ENCODE measurements at places on chromosomes 11 and 22.

- DNase-seq, result no peak
Observed at GRCh38 chr22:30182350-30182745, 64.2 kb downstream of the LIF start.

DNA sequence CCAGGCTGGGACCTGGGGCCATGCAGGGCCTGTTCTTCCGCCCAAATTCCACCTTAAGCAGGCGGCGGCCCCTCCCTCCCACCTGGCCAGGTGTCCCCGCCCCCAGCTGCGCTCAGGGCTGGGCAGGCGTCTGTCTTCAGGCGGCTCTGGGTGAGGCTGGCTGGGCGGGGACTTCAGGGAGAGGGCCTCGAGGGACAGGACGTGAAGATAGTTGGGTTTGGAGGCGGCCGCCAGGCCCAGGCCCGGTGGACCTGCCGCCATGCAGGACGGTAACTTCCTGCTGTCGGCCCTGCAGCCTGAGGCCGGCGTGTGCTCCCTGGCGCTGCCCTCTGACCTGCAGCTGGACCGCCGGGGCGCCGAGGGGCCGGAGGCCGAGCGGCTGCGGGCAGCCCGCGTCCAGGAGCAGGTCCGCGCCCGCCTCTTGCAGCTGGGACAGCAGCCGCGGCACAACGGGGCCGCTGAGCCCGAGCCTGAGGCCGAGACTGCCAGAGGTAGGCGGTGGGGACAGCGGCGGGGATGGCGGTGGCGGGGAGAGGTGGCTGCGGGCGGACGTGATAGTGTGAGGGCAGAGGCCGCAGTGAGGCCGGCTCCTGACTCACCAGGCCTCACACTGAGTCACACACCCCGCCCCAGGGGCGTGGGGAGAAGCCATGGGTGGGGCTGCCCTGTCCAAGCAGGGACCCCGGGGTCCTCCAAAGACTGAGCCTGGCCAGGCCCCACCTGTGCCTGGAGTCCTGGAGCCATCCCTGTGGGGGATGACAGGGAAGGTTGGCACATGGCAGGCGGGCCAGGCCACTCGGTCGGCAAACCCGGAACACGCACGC is at the start of gene PKP3:
TSS of gene PKP3 (plus strand) at position 176 of the 824 bp plus-strand sequence. CDS start at position 260, 84 bp downstream.
- no peak for DNase-seq

- DNase-seq, result no peak
Observed at GRCh38 chr11:34451053-34451452, 12.3 kb downstream of the CAT start.

DNA sequence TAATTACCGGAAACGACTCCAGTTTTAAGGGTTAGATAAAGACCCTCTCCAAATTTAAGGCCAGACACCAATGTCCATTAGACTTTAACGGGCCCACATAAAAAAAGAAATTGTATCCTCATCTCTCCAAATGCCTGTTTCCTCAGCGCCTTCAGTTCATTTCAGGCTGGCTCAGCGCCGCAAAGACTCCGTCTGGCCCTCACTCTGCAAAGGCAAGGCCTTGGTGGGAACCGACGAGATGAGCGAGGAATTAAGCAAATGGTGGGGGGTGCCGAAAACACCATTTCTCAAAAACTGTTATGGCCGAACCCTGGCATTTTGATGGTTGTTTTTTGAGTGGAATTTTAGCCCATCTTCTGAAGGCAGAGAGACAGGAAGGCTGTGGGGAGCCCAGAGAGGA is 15.7 kb downstream of the MN1 start:
- DNase-seq, result no peak

- no peak for DNase-seq
Observed at GRCh38 chr22:47448231-47449223, 686.1 kb downstream of the TBC1D22A start.

DNA sequence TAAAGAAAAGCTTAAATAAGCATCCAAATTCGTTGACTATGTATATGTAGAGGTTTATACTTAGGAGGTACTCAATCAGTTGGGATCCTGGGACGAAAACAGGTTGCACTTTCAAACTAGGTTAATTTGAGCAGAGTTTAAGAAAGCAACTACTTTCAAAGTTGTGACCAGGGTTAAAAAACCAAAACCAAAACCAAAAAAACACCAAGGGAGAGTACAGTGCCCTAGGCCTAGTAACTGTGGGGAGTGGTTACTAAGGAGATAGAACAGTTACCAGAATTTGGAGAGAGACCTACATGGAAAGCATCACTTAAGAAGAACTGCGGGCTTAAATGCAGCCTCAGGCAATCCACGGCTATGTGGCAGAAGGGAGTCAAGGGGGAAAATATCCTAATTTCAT is 148.3 kb downstream of the JRKL start:
- no peak for DNase-seq

DNA sequence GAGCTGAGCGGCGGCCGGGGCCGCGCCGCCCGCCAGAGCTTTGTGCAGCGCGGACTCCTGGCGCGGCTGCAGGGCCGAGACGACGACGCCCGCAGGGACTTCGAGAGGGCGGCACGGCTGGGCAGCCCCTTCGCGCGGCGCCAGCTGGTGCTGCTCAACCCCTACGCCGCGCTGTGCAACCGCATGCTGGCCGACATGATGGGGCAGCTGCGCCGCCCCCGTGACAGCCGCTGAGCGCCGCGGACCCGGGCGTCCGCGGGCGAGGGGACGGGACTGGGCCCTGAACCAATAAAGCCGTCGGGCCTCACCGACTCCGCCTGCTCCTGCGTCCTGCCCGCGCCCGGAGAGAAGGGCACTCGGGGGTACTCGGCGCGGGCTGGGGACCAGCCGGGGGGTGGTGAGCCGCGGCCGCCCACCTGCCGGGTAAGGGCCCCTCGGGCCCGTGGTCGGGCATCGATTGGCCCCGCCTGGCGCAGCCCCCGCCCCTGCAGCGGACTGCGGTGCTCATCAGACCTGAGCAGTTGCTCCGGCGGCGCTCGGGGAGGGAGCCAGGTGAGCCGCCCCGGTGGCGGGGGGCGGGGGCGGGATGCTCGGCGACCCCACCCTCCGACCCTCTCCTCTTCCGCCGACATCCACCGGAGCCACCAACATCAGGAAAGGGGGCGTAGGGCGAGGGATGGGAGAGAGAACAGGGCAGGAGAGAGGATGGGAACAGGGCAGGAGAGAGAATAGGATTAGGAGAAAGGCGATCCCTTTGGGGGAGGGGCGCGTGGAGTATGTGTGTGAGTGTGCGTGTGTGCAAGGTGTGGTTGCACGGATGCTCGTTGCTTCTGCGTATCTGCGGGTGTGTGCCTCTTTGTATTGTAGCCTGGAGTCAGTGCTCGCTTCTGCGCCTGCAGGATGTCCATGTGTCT is at the start of gene TMEM25:
TSS of gene TMEM25 (plus strand) at position 510 of the 914 bp plus-strand sequence. CDS start 610 bp downstream, outside the sequence.
- DNase-seq, result peak; percentile 68

DNA sequence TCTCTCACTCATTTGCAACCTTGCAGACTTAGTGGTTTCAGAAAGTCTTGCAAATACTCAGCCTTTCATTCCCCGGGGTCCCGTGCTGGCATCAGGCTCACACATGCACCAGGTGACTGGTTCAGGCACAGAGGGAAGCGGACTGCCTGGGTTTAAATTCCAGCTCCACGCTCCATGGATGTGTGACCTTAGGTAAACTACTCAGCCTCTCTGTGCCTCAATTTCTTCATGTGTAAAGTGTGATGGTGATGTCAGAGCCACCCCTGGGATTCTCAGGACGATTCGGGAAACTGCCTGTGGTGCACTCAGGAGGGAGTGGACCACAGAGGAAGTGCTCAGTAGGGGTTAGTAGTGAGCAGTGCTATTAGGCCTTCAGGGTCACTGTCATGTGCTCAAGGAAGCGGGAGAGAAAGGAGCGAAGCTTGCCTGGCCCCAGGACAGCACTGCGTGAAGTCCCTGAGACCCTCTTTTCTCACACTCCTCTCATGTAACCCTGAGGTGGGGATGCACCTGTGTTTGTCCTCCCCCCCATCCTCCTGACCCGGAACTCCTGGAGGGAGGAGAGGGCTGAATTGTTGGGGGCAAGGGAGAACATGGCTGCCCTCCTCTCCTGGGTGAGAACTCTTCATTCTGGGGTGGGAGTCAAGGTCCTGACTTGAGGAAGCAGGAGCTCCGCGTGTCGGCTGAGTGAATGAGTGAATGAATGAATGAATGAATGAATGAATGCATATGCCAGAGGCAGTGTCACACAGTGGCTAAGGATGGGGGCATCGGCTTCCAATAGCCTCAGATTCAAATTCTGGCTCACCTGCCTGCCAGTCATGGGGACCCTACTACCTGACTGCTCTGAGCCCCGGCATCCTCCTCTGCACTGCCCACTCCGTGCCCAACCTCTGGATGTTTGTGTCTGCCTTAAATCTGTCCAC is 14.4 kb upstream of the UPK3A start:
- peak; percentile 55 for DNase-seq

GRCh38 chr22:28714043-28714628 is 27.5 kb downstream of the CHEK2 start:
- no peak for DNase-seq

- DNase-seq, result peak; percentile 12
Observed at GRCh38 chr11:1351278-1351937, 38.3 kb upstream of the BRSK2 start.

DNA sequence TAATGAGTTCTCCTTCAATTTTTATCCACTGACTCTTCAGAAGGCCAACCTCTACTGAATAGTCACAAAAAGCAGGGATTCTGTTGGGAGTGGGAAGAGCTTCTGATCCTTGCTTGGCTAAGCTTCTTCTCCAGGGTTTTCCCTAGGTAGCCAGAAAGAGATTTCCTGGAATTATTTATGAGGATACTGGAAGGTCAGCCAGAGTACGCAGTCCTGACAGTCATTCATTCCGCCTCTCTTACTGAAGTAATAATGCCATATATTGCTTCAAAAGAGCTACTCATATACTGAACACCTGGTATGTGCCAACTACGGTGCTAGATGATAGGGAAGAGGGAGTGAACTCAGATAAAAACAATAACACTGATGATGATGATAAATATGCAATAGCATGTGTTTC is 116.1 kb downstream of the CCDC34 start:
- no peak for DNase-seq

DNA sequence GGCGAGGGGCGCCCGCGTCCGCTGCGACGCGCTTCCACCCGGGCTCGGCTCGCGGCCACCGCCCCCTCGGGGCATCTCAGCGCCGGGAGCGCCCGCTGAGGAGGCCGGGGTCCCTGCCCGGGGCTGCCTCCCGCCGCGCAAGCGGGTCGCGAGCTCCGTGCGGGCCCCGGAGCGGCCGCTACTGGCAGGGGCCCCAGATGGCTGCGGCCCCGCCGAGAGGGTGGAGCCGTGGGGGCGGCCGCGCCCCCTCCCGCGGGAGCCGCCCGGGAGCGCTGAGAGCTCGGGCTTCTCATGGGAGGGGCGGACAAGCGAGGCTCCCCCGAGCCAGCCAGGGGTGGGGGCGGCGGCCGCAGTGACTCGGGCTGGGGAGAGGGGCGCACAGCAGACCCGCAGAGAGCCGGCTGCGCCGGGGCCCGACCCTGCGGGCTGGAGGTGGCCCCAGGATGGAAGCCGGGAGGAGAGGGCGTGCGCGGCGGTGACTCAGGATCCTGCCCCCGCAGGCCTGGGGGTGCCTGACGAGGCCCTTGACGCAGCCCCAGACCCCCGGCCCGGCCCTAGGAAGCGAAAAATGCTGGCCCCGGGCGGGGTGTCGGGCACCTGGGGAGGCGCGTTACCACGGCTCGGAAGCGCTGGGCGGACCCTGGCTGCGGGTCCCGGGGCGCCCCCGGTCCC is 603 bp upstream of the ZFTA start:
- DNase-seq, result peak; percentile 54

GRCh38 chr11:62613291-62613778 is 278 bp downstream of the ROM1 start:
- no peak for DNase-seq

GRCh38 chr11:31625868-31626267 is 116.3 kb downstream of the ELP4 start:
- DNase-seq, result no peak

GRCh38 chr11:100575860-100576717 is 111.0 kb upstream of the ARHGAP42 start:
- DNase-seq, result peak; percentile 80

- no peak for DNase-seq
Observed at GRCh38 chr11:24623121-24623520, 126.3 kb downstream of the LUZP2 start.

GRCh38 chr11:77211594-77212251 is 83.7 kb downstream of the MYO7A start:
- DNase-seq, result no peak

DNA sequence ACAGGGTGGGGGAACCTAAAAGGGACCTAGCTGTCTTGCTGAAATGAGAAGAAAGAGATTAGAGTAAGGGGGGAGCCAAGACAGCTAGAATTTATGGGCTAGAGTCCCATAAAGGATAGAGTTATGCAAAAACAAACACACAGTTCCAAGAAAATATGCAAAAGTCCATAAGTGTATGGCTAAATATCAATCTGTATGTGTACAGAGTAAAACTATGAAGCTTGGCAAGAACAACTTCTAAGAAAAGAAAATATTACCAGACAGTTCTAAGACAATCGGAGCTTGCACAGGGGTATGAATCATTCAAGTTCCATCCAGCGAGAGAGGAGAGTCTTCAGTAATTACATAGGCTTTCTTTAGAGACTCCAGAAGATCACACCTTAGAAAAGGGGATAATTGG is 41.8 kb downstream of the GDPD4 start:
- no peak for DNase-seq

- peak; percentile 7 for DNase-seq
Observed at GRCh38 chr11:99548264-99548663, 527.5 kb downstream of the CNTN5 start.

GRCh38 chr22:39634530-39635405 is 64.2 kb downstream of the CACNA1I start:
- DNase-seq, result peak; percentile 91

GRCh38 chr11:122246874-122247273 is 130.9 kb upstream of the BLID start:
- peak; percentile 33 for DNase-seq

DNA sequence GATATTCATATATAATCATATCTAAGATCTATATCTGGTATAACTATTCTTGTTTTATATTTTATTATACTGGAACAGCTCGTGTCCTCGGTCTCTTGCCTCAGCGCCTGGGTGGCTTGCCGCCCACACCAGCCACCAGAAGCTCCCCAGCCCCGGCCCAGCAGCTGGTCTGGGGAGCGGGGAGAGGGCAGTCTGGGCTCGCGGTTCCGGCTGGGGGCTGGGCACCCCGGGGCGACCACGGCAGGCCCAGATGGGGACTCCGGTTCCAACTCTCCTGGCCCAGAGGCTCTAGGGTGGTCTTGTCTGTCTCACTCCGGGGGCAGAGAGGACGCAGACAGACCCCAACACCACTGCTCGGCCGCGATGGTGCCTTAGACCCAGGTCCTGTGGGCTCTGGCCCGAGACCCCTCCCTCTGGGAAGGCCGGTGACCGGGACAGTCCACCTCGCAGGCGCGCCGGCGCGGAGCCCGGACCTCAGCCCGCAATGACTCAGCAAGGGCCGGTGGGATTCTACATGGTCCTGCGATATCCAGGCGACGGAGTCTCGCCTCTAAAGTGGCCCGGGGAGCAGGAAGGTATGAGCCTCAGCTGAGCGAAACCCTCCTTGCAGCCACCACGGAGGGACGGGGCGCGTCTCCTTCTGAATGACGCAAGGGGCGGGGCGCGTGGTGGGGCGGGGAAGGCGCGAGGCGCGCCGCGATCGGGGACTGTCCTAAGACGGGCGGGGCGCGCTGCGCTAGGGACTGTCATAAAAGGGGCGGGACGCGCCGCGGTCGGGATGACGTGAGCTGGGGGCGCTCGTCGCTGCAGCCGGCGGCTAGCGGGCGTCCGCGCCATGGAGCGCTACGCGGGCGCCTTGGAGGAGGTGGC is at the start of gene DGCR6:
TSS of gene DGCR6 (plus strand) at position 781 of the 870 bp plus-strand sequence. CDS start at position 836, 55 bp downstream.
- no peak for DNase-seq

Measured in A673 (cell line).